ENCODE measurements at places on chromosomes 7 and 10.

DNA sequence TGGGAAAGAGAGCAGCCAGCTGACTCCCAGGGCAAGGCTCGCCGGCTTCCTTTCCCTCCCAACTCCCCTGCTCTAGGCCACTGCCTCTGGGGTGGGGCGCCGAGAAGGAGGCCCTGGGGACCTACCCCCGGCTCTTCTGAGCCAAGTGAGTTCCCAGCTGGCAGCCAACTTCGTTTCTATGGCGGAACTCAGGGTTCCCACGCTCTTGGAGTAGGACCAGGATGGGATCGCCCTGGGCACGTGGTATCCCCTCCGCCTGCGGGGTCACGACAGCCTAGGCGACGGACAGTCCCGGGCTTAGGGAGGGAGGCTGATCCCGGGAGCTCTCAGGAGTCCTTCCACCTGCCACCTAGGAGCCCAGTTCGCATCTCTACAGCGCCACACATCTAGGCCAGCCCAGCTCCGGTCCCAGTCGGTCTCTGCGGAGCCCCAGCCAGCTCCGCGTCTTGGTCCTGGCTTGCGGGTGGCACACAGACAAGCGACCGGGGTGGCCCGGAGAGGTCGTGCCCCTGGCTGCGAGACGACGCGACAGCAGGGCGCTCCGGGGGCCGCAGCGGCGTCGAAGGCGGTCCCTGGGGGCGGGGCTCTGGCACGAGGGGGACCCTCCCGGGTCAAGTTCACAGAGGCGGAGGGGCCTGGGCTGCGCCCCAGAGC lies 20.5 kb upstream of the GATA3 start:
- DNase-seq, result no peak

DNA sequence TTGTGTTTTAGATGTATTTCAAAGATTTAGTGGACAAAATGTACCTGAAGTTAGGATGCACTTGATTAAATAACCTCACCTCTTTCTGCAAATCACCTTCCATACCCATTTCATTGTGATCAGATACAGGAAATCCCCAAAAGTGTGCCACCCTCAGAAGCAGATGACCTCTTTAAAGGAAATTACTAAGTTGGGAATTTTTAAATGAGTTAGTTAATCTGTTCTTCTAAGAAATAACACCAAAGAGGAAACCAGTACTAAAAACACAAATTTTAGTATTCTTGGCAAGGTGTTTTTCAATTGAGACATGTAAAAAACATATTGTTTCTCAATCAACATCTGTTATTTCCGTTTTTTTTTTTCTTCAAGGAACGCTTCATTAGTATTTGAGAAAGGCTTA lies 4.6 kb upstream of the SEMA3A start:
- DNase-seq, result no peak

GRCh38 chr7:112182749-112183148 lies 23.4 kb downstream of the DOCK4 start:
- DNase-seq, result no peak

GRCh38 chr10:1752153-1752552 lies 14.8 kb upstream of the ADARB2 start:
- DNase-seq, result no peak

GRCh38 chr10:131242007-131242406 lies 69.5 kb downstream of the TCERG1L start:
- no peak for DNase-seq

DNA sequence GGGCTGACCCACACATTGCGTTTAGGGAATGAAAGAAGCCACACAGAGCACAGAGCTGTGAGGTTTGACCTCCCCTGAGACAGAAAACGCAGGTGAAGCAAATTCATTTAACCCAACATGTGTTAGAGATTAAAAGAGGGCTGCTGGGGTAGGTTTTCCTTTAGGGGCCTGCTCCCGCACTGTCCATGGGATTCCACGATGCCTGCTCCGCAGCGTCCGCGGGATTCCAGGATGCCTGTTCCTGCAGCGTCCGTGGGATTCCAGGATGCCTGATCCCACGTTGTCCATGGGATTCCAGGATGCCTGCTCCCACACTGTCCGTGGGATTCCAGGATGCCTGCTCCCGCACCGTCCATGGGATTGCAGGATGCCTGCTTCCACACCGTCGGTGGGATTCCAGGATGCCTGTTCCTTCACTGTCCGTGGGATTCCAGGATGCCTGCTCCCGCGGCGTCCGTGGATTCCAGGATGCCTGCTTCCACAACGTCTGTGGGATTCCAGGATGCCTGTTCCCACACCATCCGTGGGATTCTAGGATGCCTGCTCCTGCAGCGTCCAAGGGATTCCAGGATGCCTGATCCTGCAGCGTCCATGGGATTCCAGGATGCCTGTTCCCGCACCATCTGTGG lies 78.7 kb downstream of the VIPR2 start:
- DNase-seq, result no peak

DNA sequence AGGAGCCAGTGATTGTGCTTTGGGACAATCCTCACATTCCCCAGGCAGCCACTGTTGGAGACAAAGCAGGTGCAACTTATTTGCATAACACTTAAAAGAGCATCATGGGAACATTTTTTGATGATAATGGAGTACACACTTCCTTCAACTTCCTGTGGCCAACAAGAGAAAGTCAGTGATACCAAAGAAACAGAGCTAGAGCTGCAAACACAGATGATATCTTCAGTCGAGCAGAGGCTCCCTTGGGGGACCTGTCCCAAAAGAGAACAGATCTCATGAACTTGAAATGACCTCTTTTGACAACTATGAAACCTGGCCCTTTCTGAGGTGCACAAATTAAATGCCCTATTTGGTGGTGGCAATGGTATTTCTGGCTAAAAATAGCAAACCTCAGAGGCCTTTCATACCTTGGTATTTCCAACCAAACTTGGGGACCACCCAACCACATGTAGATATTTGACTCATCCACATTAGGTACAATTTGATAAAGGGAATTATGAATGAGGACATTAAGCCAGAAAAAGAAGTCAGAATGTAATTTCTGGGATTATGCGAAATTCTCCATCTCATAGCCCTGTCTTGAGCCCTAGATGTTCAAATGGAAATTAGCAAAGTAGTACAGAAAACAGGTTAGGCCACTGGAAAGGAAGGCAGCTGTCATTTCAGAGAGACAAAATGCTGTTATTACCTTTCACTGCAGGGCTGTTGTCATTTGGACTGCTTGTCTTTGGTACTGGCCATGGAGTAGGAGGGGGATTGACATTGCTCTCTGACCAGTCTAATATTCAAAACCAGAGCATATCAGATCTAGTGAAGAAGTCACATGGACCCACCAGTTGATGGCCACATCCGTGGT lies 146.2 kb downstream of the ICA1 start:
- DNase-seq, result no peak

GRCh38 chr10:30527623-30528428 lies 93.8 kb downstream of the MAP3K8 start:
- DNase-seq, result no peak

GRCh38 chr10:129730272-129730992 lies 233.6 kb downstream of the EBF3 start:
- DNase-seq, result no peak

- peak; percentile 28 for DNase-seq
Measured at GRCh38 chr10:99958302-99958701, 51.4 kb downstream of the DNMBP start.

DNA sequence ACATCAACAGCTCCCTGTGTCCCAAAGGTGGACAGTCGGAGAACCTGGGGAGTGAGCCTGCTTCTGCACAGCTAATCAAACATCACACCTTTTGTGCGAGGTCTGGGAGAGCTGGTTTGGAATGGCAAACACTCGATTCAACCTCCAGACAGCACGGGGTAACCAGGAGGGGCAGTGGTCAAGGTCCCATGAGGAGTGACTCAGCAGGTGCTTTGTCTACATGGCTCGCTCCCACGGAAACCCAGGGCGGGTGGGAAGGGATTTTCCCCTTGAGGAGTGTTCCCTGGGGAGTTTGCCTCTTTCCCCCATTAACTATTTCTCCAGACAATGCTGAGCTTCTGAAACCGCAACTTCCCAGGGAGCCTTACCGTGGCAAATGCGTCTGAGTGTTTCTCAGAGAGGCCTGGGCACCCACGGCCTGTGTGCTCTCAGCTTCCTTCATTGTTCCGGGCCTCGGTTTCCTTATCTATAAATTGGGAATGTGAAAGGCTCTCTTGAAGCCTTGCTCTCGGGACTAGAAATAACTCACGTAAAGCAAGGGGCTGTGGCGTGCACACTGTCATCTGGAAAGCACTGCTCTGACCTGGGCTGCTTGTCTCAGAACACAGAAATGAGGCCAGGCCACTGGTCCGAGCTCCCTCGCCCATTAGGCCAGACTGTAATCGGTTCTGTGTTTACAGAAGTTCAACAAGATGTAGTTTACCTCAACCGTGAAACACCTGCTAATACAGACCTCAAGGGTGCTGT lies 14.0 kb upstream of the GTPBP4 start:
- peak; percentile 35 for DNase-seq

DNA sequence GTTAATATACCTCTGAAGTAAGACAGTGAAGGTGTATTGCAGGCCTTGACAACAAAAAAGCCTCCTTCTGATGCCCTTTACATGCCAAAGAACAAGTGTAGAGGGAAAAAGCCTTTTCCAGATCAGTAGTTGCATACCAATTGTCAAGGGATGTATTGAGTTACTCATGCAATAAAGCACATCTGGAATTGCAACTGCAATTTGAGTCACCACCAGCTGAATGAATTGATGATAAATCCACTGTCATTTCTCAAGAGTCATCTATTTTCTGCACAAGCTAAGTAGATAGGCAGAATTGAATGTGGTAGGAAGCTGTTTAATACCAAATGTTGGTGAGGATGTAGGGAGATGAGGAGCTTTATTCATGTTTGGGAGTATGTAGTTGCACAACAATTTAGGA lies 325.9 kb upstream of the SMIM30 start:
- DNase-seq, result no peak

DNA sequence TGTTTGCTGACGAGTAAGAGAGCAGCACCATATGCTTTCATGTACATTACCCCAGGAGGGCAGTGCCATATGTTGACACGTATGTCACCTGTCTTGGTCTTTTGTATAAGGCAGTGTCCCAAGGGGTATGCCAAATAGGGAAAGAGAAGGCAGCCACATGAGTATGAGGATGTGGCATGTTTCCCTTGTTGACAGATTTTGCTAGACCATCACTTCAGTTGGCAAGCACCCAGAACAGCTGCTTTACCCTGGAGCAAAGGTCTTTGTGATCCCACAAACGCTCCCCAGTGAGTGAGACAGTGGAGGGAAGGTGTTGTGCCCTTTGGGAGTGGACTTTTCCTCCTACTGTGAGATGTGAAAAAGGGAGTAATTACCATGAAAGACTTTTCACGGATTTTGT lies 350.1 kb downstream of the ETV1 start:
- DNase-seq, result no peak

- DNase-seq, result peak; percentile 22
Measured at GRCh38 chr10:118594392-118595063, 920 bp downstream of the PRLHR start.

DNA sequence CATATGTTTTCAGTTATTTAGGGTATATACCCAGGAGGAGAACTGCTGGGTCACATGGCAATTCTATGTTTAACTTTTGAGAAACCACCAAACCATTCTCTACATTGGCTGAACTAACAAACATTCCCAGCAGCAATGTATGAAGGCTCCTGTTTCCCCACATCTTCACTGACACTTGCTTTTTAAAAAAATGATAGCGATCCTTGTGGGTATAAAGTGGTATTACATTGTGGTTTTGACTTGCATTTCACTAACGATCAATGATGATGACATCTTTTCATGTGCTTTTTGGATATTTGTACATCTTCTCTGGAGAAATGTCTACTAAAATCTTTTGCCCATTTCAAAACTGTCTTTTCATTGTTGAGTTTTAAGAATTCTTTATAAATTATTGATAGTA lies 51.2 kb upstream of the ANAPC16 start:
- DNase-seq, result no peak

GRCh38 chr10:27710014-27710413 lies 35.6 kb downstream of the MKX start:
- no peak for DNase-seq

DNA sequence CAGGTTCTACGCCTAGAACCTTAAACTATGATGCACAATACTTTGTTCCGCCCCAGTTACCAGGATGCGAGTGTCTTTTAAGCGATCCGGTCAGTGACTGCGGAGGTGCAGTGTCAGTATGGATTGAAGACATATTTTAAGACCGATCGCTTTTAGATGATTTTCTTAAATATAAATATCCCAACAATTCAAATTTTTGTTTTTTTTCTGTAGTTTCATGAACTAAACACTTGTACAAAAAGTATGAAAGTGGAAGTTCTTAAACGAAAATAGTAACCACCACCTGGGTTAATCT lies 835 bp downstream of the COMMD3 start:
- DNase-seq, result no peak

- no peak for DNase-seq
Measured at GRCh38 chr10:18409599-18410397, 241.6 kb downstream of the NSUN6 start.

DNA sequence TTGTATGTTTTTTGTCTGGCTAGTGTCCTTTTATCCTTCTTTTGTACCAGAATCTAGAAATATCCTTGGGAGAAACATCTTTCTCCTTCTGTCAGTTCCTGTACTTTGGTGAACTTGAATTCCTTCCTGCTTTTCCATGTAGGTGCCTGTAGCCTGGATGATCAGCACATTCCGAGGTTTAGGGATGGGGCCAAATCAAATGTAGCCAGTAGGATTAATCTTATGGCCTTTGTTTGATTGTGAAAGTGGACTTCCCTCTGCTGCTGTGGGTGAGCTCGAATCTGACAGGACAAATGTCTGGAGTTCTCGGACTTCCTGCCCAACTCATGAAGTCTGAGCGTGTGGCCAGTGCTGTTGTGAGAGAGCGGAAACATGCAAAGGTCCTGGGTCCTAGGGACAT lies 33.2 kb upstream of the NAMPT start:
- peak; percentile 19 for DNase-seq

- no peak for DNase-seq
Measured at GRCh38 chr7:139574618-139575337, 51.3 kb downstream of the CLEC2L start.

- DNase-seq, result no peak
Measured at GRCh38 chr10:31210190-31210589, 108.8 kb upstream of the ZEB1 start.

GRCh38 chr7:92655346-92655884 lies 65.2 kb upstream of the FAM133B start:
- no peak for DNase-seq

GRCh38 chr7:32030904-32031692 lies 39.1 kb downstream of the PDE1C start:
- DNase-seq, result no peak

- no peak for DNase-seq
Measured at GRCh38 chr7:4690953-4691856, 9.1 kb downstream of the FOXK1 start.

Data from astrocyte of the spinal cord (primary cell).